ENCODE measurements at places on chromosomes 1 and 21.

DNA sequence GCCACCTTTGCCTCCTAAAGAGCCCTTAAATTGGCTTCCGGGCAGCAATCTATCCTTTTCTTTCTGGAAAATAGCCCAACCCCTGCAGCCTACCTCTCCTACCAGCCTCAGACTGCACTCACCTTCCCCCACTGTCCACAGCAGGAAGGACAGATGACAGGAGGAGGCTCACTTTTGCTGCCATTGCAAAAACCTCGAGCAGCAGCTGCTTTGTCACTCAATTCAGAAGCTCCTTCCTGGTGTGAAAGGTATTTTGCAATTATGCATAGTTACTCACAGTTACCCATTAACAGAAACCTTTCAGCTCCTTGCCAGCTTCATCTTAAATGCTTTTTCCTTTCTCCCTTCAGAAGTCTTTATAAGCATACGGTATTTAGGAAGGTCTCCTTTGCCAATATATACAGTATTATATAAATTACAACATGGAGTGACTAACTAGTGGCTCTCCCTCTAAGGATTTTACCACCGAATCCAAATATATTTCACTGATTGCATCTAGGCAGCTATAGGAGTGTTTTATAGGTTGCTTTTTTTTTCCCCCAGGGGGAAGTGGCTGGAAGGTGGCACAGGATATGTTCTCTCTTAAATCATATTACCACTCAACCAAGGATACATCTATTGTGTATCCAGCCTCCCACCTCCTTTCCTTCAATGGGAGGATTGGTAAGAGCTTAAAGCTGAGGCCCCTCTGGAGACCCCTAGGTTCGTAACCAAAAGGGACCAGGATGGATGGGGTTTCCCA lies 142.1 kb upstream of the IPO9 start:
- no peak for DNase-seq

DNA sequence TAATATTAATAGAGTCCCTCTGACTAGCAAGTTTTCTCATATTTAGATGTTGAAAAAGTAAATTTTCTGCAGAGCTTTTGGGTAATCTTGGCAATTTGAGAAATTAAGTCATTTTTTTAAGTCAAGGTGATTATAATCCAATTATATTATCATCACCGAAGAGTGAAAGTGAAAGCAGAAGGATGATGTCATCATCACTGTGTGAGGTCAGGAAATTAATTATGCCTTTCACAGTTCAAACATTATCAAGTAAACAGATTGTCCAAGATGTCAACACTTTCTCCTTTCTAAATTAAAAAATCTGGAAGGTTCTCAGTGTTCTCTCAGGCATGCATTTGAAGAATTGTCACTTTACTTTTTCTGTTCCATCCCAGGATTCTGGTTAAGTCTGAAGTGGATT lies 296.0 kb downstream of the TBX15 start:
- DNase-seq: no peak

- DNase-seq: no peak
Measured at GRCh38 chr1:160520582-160520981, 2.5 kb downstream of the SLAMF6 start.

DNA sequence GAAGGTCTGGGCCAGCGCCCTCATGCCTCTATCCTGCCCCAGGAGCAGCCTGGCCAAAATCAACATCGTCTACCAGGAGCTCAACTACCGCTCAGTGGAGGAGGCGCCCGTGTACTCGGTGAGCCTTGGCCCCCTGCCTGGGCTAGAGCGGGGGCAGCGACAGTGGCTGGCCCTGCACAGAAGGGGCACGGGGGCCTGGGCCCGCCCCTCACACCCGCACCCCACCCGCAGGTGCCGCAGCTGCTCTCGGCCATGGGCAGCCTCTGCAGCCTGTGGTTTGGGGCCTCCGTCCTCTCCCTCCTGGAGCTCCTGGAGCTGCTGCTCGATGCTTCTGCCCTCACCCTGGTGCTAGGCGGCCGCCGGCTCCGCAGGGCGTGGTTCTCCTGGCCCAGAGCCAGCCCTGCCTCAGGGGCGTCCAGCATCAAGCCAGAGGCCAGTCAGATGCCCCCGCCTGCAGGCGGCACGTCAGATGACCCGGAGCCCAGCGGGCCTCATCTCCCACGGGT lies 10.8 kb downstream of the SCNN1D start:
- no peak for DNase-seq

DNA sequence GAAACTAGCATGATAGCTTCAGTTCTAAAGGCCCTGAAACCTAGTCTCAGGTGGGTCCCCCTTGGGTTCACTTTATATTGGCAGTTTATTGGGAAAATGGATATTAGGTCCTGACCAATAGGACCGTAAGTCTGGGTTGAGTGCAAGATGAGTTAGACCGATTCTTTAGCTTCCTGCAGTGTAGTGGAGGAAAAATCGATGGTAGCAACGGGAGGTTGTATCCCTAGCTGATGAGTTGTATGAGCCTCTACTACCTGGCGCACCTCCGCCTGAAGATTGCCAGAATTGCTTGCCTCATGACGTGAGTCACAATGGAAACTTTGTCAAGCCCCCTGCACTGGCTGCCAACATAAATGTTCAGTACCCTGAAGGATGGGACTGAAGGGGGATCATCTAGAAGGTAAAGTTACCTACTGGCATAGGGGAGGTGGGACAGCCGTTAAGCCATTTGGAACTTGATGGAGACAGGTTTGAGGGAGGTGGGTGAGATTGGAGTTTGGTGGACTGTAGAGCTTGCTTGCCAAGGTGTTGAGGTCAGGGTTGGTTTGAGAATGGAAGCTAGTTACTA lies 3.9 kb downstream of the RCC1 start:
- no peak for DNase-seq

DNA sequence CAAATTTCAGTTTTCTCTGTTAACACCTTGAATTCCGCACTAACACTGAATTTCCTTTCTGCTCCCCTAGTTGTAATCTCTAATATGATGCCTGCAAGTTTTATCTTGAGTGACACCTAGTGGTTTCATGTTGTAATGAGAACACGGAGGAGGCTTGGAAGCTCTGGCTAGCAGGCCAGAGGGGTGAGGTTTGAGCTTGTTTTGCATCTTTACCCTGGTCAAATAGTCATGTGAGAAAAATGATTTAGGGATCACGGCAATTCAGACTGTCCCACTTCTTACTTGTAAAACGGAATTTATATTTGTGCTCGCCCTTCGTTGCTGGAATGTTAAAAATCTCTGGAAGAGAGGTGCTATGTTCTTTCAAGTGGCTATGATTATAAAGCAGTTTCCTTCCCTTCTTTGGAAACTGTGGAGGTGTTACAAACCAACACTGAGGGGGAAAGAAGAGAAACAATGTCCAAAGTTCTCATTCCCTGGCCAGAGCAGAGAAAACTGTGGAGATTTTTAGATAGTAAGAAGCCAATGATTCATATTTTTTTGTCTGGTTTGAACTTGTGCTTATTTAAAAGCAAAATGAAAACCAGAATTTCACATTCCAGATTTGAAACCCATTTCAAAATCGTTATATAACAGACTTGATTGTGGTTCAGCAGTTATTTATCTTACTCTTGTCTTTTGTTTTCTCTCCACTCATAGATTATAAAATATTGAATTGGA lies 5.3 kb upstream of the MROH9 start:
- DNase-seq: no peak

DNA sequence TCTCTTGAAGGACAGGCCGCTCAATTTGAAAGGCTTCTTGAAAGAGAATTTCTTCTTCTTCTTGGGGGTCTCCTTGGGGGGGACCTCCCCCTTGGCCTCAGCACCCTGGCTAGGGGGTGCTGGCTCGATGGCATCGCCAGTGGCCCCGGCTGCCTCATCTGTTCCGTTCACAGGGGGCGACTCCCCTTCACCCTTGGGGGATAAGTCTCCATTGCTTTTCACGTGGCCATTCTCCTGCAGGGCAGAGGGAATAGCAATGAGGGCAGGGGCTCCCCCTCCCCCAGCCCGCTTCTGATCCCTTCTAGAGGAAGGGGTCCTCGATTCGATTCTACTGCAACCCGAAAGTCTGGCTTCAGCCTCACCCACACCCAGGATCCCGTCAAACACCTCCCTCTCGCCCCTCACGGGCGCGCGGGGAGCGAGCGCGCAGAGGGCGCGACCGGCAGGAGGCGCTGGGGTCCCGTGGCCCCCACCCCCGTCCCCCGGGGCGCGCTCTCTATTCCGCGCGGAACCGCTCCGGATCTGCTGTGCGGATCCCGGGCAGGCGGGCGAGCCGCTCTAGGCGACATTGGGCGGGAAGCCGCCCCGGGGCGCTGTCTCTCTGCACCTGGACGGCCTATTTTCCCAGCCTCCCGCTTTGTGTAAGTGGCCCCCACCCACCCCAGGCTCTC lies 1.0 kb downstream of the MARCKSL1 start:
- DNase-seq: no peak

- DNase-seq: no peak
Measured at GRCh38 chr1:202745323-202745888, 35.2 kb upstream of the SYT2 start.

DNA sequence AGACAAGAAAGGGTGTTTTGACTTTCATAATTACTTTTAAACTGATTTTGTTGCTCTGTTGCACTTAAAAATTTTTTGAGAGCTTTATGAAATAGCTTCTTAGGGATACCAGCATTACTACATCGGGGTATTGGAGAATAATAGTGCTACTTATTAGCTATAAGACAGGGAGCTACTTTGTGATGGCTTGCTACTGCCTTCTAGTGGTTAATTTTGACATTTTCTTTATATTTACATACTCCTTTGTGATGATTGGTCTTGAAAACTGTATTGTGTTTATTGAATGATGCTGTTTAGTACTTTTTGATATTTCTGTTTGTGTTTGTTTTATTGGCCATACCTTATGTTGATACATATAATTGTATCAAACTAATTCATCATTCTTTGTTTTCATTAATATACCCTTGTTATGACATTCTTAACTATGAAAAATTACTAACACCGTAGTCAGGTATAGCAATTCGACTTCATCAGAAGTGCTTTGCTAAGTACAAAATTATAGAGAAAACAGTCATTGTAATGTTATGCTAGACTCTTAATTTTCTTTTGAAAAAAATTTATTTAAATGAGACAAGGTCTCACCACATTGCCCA lies 85.5 kb downstream of the CLIC4 start:
- DNase-seq: no peak

DNA sequence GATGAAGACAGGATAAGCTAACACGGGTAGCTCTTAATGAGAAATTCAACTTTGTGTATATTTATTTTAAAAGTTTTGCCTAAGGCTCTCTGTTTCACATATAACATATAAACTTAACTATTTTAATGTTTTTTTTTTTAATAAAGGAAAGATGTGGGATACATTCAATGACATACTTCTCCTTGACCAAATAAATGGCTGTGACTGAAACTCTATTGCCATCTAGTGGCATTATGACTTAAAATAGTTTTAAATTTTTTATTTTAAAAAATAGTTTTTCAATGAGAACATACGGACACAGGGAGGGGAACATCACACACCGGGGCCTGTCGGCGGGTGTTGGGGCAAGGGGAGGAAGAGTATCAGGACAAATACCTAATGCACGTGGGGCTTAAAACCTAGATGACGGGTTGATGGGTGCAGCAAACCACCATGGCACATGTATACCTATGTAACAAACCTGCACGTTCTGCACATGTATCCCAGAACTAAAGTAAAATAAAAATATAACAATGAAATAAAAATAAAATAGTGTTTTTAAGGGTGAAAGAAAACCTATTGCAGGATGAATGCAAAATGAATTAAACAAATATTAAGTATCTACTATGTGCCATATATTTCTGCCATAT lies 83.4 kb downstream of the LYST start:
- DNase-seq: no peak

DNA sequence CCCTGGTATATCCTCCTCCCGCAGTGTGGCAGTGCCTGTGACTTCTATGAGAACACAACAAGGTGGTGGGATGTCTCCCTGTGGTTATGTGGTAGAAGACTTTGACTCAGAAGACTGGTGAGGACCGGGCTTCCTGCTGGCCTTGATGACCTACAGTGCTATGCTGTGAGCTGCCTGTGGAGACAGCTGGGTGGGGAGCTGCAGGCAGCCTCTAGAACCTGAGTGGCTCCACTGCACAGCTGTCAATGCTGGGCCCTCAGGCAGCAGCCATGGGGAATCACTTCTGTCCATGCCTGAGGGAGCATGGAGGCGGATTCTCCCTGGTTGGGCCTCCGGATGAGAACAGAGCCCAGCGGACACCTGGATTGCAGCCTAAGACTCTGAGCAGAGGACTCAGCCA lies 14.9 kb downstream of the SLC1A7 start:
- DNase-seq: no peak

DNA sequence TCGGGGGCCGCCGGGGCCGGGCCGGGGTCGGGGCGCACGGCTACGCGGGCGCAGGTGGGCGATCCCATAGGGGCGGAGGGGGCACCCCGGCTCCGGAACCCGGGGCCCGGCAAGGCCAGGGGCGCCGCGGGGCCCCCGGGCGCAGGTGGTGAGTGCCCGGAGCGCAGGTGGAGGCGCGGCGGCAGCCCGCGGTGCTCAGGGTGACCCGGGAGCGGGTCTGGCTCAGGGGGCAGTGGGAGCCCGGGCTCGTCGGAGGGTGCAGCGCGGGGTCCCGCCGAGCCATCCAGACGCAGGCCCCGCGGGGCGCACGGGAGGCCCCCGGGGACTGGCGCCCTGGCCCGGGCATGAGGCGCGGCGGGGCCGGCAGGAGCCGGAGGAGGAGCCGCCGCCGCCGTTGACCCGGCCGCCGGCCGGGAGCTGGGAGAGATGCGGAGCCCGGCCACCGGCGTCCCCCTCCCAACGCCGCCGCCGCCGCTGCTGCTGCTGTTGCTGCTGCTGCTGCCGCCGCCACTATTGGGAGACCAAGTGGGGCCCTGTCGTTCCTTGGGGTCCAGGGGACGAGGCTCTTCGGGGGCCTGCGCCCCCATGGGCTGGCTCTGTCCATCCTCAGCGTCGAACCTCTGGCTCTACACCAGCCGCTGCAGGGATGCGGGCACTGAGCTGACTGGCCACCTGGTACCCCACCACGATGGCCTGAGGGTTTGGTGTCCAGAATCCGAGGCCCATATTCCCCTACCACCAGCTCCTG lies 489 bp downstream of the CELSR2 start:
- DNase-seq: no peak

DNA sequence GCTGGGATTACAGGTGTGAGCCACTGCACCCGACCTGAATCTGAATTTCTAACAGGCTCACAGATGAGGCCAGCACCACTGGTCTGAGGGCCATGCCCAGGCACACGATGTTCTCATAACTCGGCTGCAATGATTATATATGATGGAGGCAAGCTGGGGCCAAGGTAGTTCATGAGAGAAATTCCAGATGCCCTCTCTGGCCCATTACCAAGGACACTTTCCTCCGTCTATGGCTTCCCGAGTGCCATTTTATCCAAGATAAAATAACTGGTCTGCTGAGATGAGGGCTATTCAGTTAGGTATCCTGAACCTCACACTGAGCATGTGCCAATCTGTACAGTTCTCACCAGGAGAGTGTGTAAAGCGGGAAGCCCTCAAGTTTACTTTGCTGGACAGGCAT lies 16.5 kb downstream of the TMPRSS2 start:
- DNase-seq: no peak

DNA sequence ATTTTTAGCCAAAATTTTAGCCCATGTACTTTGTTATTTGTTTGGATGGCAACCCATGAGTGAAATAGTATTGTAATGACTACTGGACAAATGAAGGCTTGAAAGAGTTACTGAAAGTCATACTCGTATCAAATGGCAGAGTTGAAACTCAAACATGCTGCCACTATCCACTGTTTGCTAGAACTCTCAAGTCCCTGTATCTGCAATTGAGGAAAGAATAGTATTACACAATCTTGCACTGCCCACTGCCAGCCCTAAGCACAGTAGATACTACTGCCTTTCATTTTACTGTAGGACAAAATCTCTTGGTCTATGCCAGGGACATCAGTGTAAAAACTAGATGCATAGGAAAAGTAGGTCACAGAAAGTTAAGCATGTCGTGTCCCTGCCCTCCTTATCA lies 581.1 kb upstream of the PLXNA2 start:
- no peak for DNase-seq

GRCh38 chr1:71964188-71964587 lies 318.2 kb downstream of the NEGR1 start:
- DNase-seq: no peak
